ENCODE measurements at places on chromosomes 7 and 10. TPM values are rescaled to one million over a fixed set of nuclear protein-coding genes. Genes with fewer than 3 reads are reported as not detected.

DNA sequence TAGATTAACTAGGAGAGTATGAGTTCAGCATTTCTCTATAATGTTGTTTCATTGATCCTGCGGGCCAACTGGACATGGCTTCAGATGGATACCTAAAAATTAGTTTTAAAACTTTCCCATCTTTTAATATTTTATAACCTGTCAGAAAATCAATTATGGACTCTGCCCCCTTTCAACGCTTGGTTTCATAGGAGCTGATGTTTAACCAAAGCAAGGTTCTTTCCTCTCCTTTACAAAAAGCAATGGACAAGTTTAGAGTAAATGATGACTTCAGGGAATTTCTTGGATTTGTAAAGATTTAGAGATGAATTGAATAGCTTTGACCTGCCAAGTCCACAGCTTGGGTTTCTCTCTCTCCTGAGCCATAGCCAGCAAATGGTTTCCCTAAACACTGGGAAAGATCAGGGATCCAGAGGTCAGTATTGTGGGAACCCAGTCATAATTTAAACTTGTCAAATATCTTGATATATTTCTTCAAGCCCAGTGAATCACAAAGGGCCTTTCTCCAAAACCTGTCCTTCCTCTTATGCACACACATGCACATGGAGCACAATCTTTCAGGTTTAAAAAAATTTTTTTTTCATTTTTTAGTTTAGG lies 177.1 kb downstream of the EVX1 start:
- no peaks in the 10 kb centered on the region for H3K4me1 ChIP-seq
- no peaks in the 10 kb centered on the region for H3K36me3 ChIP-seq
- no peak for DNase-seq
- no peak overlapping the region for H3K27ac ChIP-seq
- H3K4me3 ChIP-seq, result no peak overlapping the region

DNA sequence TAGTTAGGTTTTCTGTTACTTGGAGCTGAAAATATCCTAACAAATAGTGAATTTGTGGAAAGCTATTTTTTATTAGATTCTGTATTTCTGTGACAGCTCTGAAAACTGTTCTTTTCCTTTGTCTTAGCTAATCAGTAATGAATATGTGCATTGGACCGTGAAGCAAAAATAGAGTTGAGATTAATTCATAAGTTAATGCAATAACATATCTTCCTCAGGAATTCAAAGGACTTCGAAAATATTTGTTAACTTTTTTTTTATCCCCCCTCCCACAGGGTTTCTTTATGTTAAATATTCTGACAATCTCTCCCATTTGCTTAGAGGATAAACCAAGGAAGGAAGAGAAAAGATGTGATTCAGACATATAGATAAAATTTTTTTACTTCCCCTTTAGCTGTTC lies 101.4 kb downstream of the PODXL start:
- H3K36me3 ChIP-seq, result peaks cover 9% of the 10 kb centered on the region
- H3K4me1 ChIP-seq, result no peaks in the 10 kb centered on the region
- no peak overlapping the region for H3K4me3 ChIP-seq
- no peak overlapping the region for H3K27ac ChIP-seq
- H3K27me3 ChIP-seq, result no peaks in the 10 kb centered on the region

DNA sequence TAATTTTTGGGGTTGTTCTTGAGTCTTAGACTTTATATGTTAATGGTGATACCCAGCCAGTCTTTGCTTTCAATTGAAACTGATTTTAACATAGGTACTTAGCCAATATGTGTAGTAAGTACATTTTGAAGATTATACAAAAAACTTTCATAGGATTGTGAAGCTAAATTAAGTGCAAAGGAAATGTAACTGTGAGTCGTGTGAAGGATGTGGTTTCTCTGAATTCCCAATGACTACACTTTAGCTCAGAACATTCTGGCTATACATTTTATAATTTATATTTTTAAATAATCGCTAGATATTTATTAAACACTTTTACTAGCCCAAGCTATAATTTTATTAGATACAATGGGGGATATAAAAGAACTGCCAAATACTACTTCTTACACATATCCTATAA lies 359.3 kb downstream of the PCLO start:
- no peak overlapping the region for H3K4me3 ChIP-seq
- DNase-seq, result no peak

DNA sequence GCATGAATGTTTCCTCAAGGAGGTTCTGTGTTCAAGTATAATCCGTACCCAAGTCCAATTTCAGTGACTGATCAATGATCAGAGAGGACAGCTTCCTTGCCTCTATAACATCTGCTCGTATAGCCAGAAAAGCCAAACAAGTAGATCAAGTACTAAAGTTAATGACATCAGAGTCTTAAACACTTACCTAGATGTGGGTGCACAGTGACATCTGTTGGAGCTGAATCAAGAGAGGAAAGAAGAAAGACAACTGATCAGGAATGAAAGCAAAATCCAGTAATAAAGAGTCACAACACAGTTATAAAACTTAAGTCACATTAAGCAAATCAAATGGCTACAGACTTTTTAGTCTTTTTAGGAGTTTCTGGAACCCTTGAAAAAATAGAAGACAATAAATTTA lies 236.5 kb downstream of the RELN start:
- no peaks in the 10 kb centered on the region for H3K4me1 ChIP-seq
- DNase-seq, result no peak
- H3K4me3 ChIP-seq, result no peak overlapping the region
- H3K27ac ChIP-seq, result no peak overlapping the region

DNA sequence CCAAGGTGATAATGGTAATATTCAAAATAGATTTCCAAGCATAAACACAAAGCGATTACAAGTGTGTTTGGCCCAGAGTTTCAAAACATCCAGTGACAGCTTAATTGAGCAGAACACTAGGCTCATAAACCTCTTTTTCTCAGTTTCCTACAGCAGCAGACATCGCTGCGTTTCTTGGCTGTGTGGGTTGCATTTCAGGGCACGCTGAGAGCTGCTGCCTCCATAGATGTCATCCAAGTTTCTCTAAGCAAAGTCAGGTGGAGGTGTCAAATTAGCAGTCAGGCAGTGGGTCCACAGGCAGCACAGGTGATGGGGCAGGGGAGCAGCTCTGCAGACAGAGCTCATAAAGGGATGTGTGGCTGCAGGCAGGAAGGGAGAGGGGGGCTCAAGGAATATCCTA lies 50.5 kb upstream of the COL13A1 start:
- no peak overlapping the region for H3K4me3 ChIP-seq
- H3K27me3 ChIP-seq, result peaks cover 26% of the 10 kb centered on the region
- H3K27ac ChIP-seq, result no peak overlapping the region
- no peaks in the 10 kb centered on the region for H3K4me1 ChIP-seq
- no peak for DNase-seq

GRCh38 chr10:14616955-14617730 lies 157.6 kb downstream of the FAM107B start:
- H3K36me3 ChIP-seq, result no peaks in the 10 kb centered on the region
- H3K4me3 ChIP-seq, result peak overlapping the region; percentile 19
- H3K27ac ChIP-seq, result peak overlapping the region; percentile 65

LOXL4 gene
- not detected for total RNA-seq

FAM13C gene
- not detected for total RNA-seq

DNA sequence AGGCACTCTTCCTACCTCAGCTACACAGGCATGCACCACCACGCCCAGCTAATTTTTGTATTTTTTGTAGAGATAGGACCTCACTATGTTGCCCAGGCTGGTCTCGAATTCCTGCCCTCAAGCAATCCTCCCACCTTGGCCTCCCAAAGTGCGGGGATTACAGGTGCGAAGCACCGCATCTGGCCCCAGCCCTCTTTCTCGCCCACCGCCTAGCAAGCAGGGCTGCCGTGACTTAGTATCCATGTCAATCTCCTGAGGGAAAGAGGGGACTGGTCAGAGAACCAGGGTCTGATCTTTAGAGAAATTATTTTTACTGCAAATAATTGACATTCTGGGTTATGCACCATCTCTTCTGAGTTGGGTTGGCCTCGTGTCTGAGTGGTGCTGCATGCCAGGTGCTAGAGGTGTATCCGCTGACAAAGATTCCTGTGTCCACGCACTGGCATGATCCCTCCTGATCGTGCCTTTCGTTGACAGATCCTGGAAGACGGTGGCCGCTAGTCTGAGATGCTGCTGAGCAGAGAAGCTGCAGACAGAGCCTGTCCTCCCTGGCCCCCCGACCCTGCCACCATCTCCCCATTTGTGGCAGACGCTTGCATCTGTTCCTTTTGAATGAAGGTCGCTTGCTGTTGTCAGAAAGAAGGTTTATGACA lies 22.7 kb downstream of the WIPI2 start:
- no peak overlapping the region for H3K4me3 ChIP-seq
- H3K4me1 ChIP-seq, result no peaks in the 10 kb centered on the region
- DNase-seq, result no peak
- H3K27me3 ChIP-seq, result no peaks in the 10 kb centered on the region
- H3K27ac ChIP-seq, result no peak overlapping the region
- peaks cover 39% of the 10 kb centered on the region for H3K36me3 ChIP-seq

DNA sequence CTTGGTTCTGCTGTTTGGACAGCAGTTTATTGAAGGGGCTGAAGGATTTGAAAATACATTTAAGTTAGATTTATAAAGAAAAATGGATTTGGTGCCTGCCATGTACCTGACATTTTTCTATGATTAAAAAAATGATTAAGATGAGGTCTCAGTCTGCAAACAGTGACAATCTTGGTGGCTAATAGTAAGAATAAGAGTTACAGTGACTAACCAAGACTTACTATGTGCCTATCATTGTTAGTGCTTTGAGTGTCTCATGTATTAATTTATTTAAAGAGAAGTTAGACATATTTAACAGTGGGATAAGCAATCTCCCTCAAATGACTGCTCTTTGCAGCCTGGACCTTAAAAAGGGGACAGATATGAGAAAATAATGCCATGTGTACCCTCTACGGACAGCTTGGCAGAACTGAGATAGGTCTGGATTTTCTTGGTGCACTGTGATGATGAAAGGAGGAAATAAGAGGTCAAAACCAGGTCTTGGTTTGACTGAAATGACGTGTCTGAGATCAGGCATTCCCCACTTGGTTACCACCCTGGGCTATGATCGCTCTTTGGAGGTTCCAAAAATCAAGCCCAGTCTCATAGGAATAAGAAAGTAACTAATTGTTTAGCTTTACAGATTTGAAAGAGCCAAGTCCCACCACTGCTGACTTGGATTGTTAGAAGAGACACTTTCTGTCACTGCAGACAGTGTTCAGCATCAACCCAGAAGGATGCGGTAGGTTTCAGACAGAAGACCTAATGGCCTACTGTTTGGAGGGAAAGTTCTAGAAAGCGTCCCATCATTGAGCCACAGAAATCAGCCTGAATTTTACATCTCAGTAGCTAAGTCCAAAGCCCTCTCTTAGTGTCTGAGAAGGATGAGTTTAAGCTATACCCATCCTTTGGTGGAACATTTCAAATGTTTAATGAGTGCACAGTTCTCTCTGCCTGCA lies 2.1 kb downstream of the CASP7 start:
- H3K4me3 ChIP-seq, result peak overlapping the region; percentile 92
- DNase-seq, result peak; percentile 56
- peaks cover 42% of the 10 kb centered on the region for H3K36me3 ChIP-seq
- H3K27me3 ChIP-seq, result no peaks in the 10 kb centered on the region
- peak overlapping the region; percentile 92 for H3K27ac ChIP-seq
- H3K4me1 ChIP-seq, result peaks cover 41% of the 10 kb centered on the region

DNA sequence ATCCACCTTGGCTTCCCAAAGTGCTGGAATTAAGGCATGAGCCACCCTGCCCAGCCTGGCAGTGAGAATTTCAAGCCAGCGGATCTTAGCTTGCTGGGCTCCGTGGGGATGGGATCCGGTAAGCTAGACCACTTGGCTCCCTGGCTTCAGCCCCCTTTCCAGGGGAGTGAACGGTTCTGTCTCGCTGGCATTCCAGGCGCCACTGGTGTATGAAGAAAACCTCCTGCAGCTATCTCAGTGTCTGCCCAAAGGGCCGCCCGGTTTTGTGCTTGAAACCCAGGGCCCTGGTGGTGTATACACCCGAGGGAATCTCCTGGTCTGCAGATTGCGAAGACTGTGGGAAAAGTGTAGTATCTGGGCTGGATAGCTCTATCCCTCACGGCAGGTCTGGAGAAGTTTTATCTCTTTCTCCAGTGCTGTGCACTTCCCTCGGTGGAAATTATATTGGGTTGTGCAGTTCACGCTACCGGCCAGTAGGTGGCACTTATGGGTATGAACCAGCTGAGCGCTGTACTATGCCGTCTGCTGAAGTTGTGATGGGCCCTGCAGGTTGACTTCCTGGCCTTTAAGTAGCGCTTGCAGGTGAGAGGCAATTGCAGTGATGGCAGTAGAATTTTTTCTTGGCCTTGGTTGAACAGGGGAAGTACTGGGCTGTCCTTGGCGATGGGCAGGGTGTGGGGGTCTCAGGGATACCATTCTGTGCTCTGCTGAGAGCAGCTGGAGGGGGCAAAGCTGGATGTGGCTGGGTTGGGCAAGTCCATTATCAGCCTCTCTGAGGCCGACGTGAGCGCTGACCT lies 138.0 kb upstream of the MTPN start:
- H3K4me3 ChIP-seq, result no peak overlapping the region
- H3K27ac ChIP-seq, result no peak overlapping the region
- no peaks in the 10 kb centered on the region for H3K4me1 ChIP-seq
- DNase-seq, result peak; percentile 59

DNA sequence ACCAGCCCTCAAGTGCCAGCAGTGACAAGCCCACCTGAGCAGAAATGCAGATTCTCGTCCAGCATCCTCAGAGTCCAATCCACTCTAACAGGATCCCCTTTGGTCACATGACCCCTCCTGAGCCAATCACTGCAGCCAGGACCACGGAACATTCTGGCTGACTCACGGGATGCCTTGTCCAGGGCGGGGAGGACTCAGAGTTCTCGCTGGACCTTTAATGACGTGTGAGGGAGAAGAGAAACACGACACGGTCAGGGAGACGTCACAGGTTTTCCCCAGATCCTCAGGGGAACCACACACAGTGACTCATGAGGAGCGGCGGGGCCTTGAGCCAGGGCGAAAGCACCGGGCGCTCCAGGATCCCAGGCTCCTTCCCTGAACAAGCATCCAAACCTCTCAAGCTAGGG lies 155.7 kb downstream of the PTPRN2 start:
- no peak for DNase-seq
- H3K27me3 ChIP-seq, result peaks cover 10% of the 10 kb centered on the region
- H3K27ac ChIP-seq, result no peak overlapping the region
- no peaks in the 10 kb centered on the region for H3K4me1 ChIP-seq

DNA sequence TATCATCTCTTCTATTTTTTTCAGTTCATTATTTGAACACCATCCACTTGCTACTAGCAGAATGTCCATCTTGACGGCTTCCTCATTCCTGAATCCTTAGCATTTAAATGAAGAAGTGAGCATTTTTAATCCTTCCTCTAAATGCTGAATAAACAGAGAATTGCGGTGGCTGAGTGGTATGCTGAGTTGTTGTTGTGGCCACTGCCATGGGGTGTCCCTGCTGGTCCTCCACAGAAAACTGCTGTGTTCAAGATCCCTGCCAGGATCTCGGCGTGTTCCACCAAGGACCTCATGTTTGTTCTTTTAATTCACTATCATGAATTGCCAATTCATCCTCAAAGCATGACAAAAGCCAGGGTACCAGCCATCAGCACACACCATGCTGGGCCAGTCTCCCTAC lies 48.9 kb upstream of the HABP2 start:
- no peak overlapping the region for H3K27ac ChIP-seq
- no peak for DNase-seq
- H3K27me3 ChIP-seq, result peaks cover 9% of the 10 kb centered on the region
- H3K4me3 ChIP-seq, result no peak overlapping the region

CNPY1 gene
- total RNA-seq, result not detected

EGR2 gene
- 1.3 TPM for total RNA-seq

- H3K4me3 ChIP-seq, result no peak overlapping the region
- no peak overlapping the region for H3K27ac ChIP-seq
- H3K4me1 ChIP-seq, result no peaks in the 10 kb centered on the region
Measured at GRCh38 chr10:62479523-62479922, 105.4 kb downstream of the ZNF365 start.

GRCh38 chr10:70934701-70935100 lies 46.3 kb upstream of the PCBD1 start:
- no peak for DNase-seq
- H3K36me3 ChIP-seq, result no peaks in the 10 kb centered on the region
- no peak overlapping the region for H3K4me3 ChIP-seq
- no peaks in the 10 kb centered on the region for H3K27me3 ChIP-seq

KIF11 gene
- 87.0 TPM for total RNA-seq

All from activated CD8-positive, alpha-beta T cell treated with anti-CD3 and anti-CD28 coated beads, Interleukin-2, amount 10 ng/mL, durations not matched to agents 7 days and 5 days (primary cell).